ENCODE measurements at places on chromosomes 3 and 15.

GRCh38 chr3:130948929-130949328 is 55.0 kb downstream of the ATP2C1 start:
- DNase-seq = no peak

DNA sequence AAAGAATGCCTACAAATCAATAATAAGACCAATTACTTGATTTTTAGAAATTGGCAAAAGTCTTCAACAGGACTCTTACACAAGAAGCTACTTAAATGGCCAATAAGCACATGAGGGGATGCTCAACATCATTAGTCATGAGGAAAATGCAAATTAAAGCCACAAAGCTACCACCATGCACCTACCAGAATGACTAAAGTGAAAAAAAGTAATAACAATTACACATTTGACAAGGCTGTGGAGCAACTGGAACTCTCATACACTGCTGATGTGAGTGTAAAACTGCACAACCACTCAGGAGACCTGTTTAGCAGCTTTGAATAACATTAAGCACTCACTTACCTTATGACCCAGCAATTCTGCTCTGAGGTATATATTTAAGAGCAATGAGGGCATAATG is 68.4 kb downstream of the PPCDC start:
- no peak for DNase-seq

DNA sequence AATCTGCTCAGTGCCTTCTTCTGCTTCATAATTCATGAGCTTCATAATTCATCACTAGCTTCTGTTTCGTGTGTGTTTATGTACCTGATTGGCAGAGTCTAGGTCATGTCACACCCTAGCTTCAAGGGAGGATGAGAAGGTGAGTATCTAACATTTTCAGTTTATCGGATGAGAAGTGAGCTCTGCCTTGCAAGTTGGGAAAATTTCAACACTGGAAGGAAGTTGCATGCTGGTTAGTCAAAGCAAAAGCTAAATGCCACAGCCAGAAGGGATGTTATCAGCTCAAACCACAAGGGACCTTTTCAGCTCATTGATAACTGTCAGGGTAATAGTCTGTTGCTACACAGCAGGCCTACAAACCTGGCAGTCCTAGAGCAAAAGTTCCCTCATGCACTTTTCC is 7.3 kb upstream of the TNFSF10 start:
- DNase-seq = no peak

- DNase-seq = no peak
These were observed 679 bp upstream of the MYD88 start for GRCh38 chr3:38137615-38138348.

- DNase-seq = no peak
These were observed 290.2 kb downstream of the MEX3B start for GRCh38 chr15:81755626-81756025.

- DNase-seq = no peak
These were observed 9.0 kb downstream of the COL6A5 start for GRCh38 chr3:130354430-130354829.

DNA sequence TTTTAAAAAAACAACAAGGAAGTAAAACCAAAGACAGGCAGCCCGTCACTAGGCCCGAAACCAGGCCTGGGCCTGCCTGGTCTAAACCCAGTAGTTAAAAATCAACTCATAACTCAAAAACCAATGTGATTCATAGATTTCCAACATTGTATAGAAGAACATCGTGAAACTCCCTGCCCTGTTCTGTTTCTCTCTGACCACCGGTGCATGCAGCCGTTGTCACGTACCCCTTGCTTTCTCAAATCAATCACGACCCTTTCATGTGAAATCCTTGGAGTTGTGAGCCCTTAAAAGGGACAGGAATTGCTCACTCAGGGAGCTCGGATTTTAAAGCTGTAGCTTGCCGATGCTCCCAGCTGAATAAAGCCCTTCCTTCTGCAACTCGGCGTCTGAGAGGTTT is 89.5 kb downstream of the DCLK3 start:
- DNase-seq = no peak

- DNase-seq = no peak
These were observed 18.8 kb upstream of the FAM81A start for GRCh38 chr15:59419170-59419569.

- DNase-seq = peak; percentile 24
These were observed 41.4 kb upstream of the SPATA12 start for GRCh38 chr3:57019057-57019456.
